ENCODE measurements at places on chromosomes 13 and 19. TPM values are rescaled to one million over a fixed set of nuclear protein-coding genes. Genes with fewer than 3 reads are reported as not detected.

The ZNF563 gene
- total RNA-seq = 2.6 TPM

The IGSF23 gene
- 0.93 TPM for total RNA-seq

The LILRA1 gene
- total RNA-seq = not detected

The WDR88 gene
- total RNA-seq = 0.45 TPM

The SH2D3A gene
- 17.4 TPM for total RNA-seq

Data from type B pancreatic cell (in vitro differentiated cells).